NCI-H748 treated with DMSO at 0.1 percent for 48 hours (cell line): ENCODE measurements at places on chromosomes 12 and 14.

DNA sequence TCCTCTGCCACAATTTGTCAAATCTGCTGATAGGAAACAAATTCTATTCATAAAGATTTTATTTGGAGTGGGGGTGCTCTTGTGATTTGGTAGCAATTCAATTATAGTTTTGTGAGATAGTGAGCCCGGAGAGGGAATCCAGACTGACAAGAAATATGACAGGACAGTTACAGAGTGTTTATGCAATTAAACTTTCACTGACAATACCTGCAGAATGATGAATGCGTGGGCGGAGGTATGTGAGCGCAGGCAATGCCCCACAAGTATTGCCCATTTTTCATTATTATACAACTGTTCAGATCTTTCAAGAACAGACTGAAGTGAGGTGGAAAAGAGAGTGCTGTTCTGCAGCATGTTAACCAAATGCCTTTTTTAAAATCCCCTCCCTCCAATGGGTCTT, 259.0 kb downstream of the EGLN3 start:
- no peak for DNase-seq

GRCh38 chr12:76085520-76085868, 1.0 kb upstream of the NAP1L1 start:
- DNase-seq: no peak

- DNase-seq: no peak
Observed at GRCh38 chr12:57727758-57728395, 10.7 kb downstream of the AGAP2 start.

- DNase-seq: no peak
Observed at GRCh38 chr12:5318874-5319273, 113.0 kb upstream of the NTF3 start.

GRCh38 chr14:94499673-94500072, 9.6 kb downstream of the SERPINA12 start:
- DNase-seq: no peak

GRCh38 chr14:23045419-23046357, 3.7 kb downstream of the PSMB11 start:
- no peak for DNase-seq

DNA sequence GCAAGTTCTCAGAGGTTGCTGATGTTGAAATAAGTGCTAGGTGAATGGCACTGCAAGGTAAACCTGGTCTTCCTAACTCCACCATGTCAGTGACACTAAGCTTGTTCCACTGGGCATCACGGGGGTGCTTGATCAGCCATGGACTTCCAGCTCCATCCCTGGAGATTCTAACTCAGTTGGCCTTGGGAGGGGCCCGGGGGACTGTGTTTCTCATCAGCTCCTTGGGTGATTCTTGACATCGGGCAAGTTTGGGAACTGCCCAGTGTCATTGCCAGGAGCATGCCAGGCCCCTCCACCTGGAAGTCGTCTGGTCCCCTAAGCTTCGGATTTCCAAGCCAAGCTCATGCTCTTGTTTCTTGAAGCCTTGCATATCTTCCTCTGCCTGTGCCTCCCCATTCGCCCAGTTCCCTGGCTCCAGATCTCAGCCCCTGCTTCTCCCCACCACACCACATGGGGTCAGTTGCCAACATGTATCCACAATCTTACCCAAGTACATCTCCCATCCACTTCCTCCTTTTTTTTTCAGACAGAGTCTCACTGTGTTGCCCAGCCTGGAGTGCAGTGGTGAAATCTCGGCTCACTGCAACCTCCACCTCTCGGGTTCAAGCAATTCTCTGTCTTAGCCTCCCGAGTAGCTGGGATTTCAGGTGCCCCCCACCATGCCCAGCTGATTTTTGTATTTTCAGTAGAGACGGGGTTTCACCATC, 30.7 kb upstream of the RFLNA start:
- no peak for DNase-seq

DNA sequence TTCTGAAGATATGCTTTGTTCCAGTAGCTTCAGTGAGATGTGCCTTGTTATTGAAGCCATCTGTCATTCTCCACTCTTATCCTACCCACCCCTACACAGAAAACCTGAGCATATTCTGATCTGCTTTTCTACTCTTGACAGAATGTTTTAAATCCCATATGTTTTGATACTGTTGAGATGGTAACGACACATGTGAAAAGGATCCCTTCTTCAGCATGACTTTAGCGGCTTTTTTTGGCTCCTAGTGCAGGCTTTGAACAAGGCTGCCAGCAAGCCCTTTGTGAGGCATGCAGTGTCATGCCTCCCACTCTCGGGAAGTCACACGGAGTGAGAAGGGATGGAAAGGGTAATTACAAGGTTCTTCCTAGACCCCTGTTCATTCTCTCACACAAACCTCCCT, 228.8 kb upstream of the RGS6 start:
- no peak for DNase-seq

- peak; percentile 8 for DNase-seq
Observed at GRCh38 chr12:130992448-130992847, 38.7 kb downstream of the ADGRD1 start.

DNA sequence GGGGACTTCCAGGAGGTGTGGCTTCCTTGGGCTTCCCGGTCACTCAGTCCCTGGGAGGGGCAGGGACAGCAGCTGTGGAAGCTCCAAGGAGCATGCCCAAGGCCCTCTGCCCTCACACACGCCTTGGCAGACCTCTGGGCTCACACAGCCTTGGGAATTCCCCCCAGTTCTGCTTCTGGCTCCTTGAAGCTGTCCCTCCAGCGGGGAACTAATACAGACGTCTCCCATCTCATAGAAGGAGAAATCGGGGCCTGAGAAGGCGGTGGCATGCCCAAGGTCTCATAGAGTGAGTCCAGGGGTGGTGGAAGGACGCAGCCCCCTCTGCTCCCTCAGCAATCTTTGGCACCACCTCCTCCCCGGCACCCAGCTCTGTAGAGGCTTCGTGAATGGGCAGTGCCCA, 15.7 kb upstream of the TMEM119 start:
- no peak for DNase-seq

DNA sequence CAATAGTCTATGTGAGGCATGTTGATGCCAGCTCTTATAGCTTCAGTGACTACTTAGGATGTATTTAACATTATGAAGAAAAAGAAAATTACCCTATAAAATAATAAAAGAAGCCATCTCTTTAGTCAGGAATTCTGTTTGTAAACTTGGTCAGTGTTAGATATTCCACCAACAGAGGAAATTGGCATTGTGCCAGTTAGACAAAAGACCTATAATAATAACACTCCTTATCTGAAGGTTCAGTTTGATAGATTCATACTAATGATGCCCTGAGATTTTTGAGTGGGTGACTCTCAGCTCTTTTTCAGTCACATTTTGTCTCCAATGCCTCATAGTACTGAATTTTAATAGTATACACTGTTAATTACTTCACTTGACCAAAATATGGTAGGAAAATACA, 6.6 kb downstream of the SYT10 start:
- peak; percentile 32 for DNase-seq

- DNase-seq: no peak
Observed at GRCh38 chr14:98840091-98840490, 431.9 kb downstream of the BCL11B start.
